Heart left ventricle (tissue), 16 donors: ENCODE measurements at places on chromosomes 2 and 18. TPM values are rescaled to one million over a fixed set of nuclear protein-coding genes. Genes with fewer than 3 reads are reported as not detected.

- H3K4me3 ChIP-seq: no peak overlapping the region
- no peaks in the 10 kb centered on the region for H3K27me3 ChIP-seq
- H3K27ac ChIP-seq: no peak overlapping the region
- H3K4me1 ChIP-seq: no peaks in the 10 kb centered on the region
- DNase-seq: no peak
Measured at GRCh38 chr2:147133286-147133908, 711.4 kb upstream of the ACVR2A start.

DNA sequence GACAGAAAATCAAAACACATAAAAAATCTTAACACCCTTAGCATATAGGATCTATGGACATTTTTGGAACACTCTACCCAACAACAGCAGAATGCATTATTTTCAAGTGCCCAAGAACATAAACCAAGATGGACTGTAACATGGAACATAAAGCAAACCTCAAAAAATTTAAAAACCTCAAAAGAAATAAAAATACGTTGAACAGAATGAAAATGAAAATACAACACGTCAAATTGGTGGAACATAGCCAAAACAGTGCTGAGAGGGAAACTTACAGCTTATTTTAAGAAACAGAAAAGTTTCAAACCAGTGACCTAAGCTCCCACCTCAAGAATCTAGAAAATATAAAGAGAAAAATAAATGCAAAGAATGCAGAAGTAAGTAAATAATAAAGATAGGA, 58.3 kb upstream of the BCL2L11 start:
- H3K4me1 ChIP-seq: no peaks in the 10 kb centered on the region
- no peak overlapping the region for H3K4me3 ChIP-seq
- H3K36me3 ChIP-seq: no peaks in the 10 kb centered on the region
- no peak for DNase-seq
- H3K27ac ChIP-seq: no peak overlapping the region
- no peaks in the 10 kb centered on the region for H3K27me3 ChIP-seq

The CNTNAP5 gene
- not detected for total RNA-seq

The IL36G gene
- not detected for total RNA-seq

- peak; percentile 97 for DNase-seq
- H3K36me3 ChIP-seq: no peaks in the 10 kb centered on the region
- H3K27me3 ChIP-seq: no peaks in the 10 kb centered on the region
- H3K4me3 ChIP-seq: no peak overlapping the region
Measured at GRCh38 chr2:235050980-235051351, 99.1 kb downstream of the SH3BP4 start.

The NEMP2 gene
- total RNA-seq: 4.2 TPM

DNA sequence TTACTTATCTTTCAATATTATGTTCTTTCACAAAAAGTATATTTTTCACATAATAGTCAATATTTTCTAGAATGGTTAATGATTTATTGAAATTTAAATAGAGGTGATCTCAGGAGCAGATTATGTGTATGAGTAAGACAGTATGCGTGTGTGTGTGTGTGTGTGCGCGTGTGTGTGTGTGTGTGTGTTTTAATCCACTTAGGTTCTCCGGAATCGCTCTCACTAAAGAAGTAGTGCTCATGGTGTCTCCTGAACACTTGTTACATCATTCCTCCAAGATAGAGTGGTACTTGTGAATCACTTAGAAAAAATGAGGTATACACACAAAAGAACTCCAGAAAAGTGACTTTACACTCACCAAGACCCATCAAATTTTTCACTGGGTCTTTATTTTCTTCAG, 91.0 kb upstream of the KCNH7 start:
- no peaks in the 10 kb centered on the region for H3K4me1 ChIP-seq
- no peaks in the 10 kb centered on the region for H3K27me3 ChIP-seq
- H3K4me3 ChIP-seq: no peak overlapping the region
- H3K36me3 ChIP-seq: no peaks in the 10 kb centered on the region
- no peak for DNase-seq

The EGR4 gene
- not detected for total RNA-seq

- H3K4me3 ChIP-seq: no peak overlapping the region
- H3K27me3 ChIP-seq: peaks cover 28% of the 10 kb centered on the region
- no peaks in the 10 kb centered on the region for H3K36me3 ChIP-seq
Measured at GRCh38 chr2:118232391-118232790, 144.1 kb downstream of the INSIG2 start.

GRCh38 chr2:189287982-189288521, 108.5 kb upstream of the COL5A2 start:
- no peaks in the 10 kb centered on the region for H3K4me1 ChIP-seq
- no peak for DNase-seq
- no peak overlapping the region for H3K27ac ChIP-seq
- H3K27me3 ChIP-seq: no peaks in the 10 kb centered on the region

The BCL11A gene
- total RNA-seq: 30.5 TPM

GRCh38 chr2:60498816-60499429, 54.5 kb downstream of the BCL11A start:
- peaks cover 47% of the 10 kb centered on the region for H3K4me1 ChIP-seq
- H3K36me3 ChIP-seq: no peaks in the 10 kb centered on the region
- no peak for DNase-seq
- H3K27me3 ChIP-seq: no peaks in the 10 kb centered on the region
- H3K27ac ChIP-seq: no peak overlapping the region
- H3K4me3 ChIP-seq: no peak overlapping the region

The RAMP1 gene
- 126 TPM for total RNA-seq
